ENCODE measurements at places on chromosomes 16 and 17.

GRCh38 chr17:7323731-7324437, 5.3 kb downstream of the NEURL4 start:
- peak; percentile 78 for DNase-seq

DNA sequence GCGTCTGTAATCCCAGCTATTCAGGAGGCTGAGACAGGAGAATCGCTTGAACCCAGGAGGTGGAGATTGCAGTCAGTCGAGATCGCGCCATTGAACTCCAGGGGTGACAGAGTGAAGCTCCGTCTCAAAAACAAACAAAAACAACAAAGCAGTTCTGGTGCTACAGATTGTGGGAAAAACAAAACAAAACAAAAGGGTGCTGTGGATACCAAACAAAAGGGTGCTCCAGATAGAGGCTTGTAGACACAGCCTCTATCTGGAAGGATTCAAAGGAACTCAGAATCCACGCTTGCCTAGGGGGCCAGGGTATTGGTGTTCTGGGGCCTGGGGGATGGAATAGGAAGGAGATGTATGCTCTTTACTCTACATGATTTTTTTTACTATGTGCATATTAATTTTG, 2.5 kb downstream of the MYLK3 start:
- no peak for DNase-seq

DNA sequence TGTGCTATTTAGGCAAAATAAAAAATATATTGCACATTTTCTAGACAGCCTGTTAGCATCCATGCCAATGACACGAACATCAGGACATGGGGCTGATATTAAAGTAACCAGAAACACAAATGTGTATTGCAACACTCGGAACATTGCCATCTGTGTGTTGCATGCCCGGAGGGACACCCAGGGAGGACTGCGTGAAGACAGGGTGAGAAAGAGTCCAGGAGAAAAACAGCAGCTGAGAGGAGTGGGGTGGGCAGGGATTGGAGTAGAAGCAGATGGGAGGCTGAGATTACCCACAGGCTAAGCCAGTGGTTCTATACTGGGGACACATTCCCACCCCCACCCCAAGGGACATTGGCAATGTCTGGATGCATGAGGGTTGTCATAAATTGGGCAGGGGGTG, 114.8 kb downstream of the GRIN2A start:
- no peak for DNase-seq

DNA sequence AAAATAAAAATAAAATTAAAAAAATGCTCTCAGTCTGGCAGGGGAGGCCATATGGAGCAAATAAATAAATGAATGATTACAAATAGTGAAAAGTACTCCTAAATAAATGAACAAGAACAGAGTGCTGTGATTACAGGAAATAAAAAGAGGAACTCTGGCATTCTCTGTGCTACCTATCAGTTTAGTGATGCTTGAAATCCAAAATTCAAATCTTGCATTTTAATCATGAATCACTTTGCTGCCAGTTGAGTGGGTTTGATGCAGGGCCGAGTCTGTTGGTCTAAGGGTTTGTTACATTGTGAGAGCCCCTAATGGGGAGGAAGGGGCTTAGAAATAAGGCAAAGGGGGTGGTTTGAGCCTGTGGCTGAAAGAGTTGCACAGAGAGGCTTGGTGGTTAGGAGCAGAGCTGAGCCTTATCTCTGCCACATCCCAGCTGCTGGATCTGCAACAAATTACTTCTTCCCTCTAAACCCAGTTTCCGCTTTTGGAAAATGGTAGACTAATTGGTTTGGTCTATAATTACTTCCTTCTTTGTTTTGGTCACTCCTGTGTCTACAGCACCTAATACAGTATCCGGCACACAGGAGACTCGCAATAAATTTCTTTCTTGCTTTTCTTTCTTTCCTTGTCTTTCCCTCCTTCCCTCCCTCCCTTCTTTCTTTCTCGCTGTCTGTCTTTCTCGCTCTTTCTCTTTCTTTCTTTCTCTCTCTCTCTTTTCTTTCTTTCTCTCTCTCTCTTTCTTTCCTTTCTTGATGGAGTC, 6.3 kb upstream of the ABCC1 start:
- DNase-seq, result no peak

DNA sequence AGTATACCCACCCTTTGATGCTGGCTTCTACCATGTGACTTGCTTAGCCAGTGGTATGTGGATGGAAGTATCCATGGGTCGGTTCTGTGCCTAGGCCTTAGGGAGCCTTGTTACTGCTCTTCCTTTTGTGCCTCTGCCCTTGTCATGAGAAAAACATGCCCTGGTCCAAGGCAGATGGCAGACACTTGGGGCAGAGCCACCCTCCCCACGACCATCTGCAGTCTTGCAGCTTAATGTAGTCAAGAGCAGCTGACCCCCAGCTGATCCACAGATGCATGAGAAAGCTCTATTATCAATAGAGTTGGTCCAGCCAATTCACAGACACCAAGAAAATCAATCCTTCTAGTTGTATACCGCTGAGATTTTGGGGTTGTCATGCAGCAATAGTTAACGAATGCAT, 95.7 kb downstream of the SLC39A11 start:
- no peak for DNase-seq

DNA sequence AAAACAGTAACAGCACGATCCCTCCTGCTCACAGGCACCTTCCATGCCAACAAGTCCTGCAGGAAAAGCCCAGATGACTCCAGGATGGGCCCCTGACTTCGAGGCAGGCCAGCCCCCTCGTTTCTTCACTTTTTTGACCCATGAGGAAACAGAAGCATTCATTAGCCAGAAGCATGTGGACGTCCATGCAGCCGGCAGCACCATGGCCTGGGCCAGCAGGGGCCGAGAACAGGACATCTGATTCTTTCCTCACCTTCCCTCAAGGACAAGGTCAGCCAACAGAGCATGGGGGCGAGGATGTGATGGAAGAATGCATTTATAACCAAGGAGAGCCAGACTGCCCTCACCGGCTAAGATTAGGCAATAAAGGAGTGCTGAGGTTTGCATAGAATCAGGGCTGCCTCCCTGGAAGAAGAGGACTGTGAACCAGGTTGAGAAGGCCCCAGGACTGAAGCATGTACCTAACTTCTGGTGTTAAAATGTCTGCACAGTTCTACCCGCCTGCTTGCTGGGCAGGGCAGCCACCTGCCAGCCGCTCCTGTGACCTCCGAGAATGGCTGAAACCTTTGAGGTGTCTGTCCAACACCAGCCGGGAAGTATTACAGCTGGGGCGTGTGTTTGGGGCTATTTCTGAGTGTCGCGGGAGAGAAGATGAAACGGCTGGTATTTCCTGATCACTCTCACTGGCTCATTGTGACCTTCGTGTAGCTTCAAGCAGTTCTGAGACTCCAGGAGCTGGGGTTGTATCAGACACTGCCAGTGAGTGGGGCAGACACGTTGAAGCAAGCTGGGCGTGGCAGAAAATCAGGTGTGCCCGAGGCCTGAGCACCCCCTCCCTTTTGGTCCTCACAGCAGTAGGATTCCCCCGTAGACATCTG, 94.0 kb upstream of the TNRC6C start:
- DNase-seq, result no peak

- DNase-seq, result no peak
These were observed 37.4 kb downstream of the TK2 start for GRCh38 chr16:66512272-66513110.

GRCh38 chr16:15950869-15951268, 1.5 kb downstream of the ABCC1 start:
- no peak for DNase-seq

DNA sequence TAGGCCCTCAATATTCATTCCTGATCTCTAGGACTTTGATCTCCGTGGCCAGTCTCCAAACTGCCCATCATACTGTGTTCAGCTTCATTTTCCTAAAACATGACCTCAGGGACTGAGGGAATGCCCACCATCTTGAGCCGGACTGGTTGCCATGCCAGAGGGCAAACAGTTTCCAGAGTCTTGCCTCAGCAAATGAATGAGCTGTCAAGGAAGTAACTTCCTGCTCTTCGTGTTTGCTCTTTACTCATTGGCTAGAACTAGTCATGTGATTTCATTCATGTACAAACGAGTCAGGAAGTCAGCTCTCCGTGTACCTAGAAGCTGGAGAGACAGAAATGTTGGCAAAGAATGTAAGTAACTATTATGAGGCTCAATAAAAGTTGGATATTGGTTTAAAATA, 50.2 kb downstream of the ANKFN1 start:
- no peak for DNase-seq

- no peak for DNase-seq
These were observed at the start of gene SDR42E2 for GRCh38 chr16:22161999-22162655. SDR42E2 (plus strand) TSS chr16:22162506; CDS start chr16:22165583, 3,077 bp downstream.

- DNase-seq, result peak; percentile 70
These were observed 1.0 kb downstream of the VEZF1 start for GRCh38 chr17:57986841-57987580.

Measured in AG08396 (cell line).